Activated naive CD8-positive, alpha-beta T cell treated with anti-CD3 and anti-CD28 coated beads, Interleukin-2, amount 10 ng/mL, durations not matched to agents 7 days and 5 days (primary cell): ENCODE measurements at places on chromosomes 4 and X. TPM values are rescaled to one million over a fixed set of nuclear protein-coding genes. Genes with fewer than 3 reads are reported as not detected.

SFRP2 gene
- not detected for total RNA-seq

NRK gene
- not detected for total RNA-seq

MAGEA9B gene
- not detected for total RNA-seq

NUDT11 gene
- total RNA-seq = 0.83 TPM

PCDH10 gene
- total RNA-seq = not detected

TMPRSS11F gene
- total RNA-seq = not detected

TCEAL2 gene
- not detected for total RNA-seq

SPIN2A gene
- total RNA-seq = 1.6 TPM

STOX2 gene
- total RNA-seq = not detected

ITGB1BP2 gene
- total RNA-seq = 4.9 TPM

CFAP299 gene
- not detected for total RNA-seq

IL13RA2 gene
- total RNA-seq = not detected

MAGEB17 gene
- not detected for total RNA-seq

SPANXA1 gene
- total RNA-seq = not detected

F9 gene
- not detected for total RNA-seq

GRID2 gene
- not detected for total RNA-seq

INTS6L gene
- 31.7 TPM for total RNA-seq

NSUN7 gene
- 0.34 TPM for total RNA-seq

DNA sequence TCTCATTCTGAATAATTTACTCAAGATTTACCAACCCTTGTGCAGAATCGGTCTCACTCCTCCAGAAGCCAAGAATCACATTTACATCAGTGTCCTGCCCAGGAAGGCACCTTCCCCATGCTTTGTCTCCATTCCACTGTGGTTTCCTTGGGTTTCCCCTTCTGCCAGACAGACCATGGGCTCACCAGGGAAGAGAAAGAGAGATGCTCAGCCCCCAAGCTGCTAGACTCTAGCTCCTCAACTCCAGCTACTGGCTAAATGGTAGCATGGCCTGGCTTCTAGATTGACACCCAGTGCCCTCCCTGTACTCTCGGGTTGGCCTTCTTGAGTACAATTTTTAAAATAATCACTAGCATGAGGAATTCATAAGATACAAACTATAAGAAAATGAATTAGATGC, 12.9 kb downstream of the TLR10 start:
- no peak for DNase-seq
- peaks cover 13% of the 10 kb centered on the region for H3K27me3 ChIP-seq
- H3K4me1 ChIP-seq = no peaks in the 10 kb centered on the region
- no peak overlapping the region for H3K4me3 ChIP-seq

GRCh38 chr4:142909908-142910307, 63.8 kb upstream of the INPP4B start:
- no peak overlapping the region for H3K27ac ChIP-seq
- DNase-seq = no peak
- no peaks in the 10 kb centered on the region for H3K36me3 ChIP-seq
- H3K4me3 ChIP-seq = no peak overlapping the region
- H3K27me3 ChIP-seq = peaks cover 6% of the 10 kb centered on the region

GRCh38 chrX:132648895-132649294, 160.1 kb upstream of the MBNL3 start:
- H3K27ac ChIP-seq = no peak overlapping the region
- H3K4me3 ChIP-seq = no peak overlapping the region
- peaks cover 2% of the 10 kb centered on the region for H3K27me3 ChIP-seq
- DNase-seq = no peak
- no peaks in the 10 kb centered on the region for H3K4me1 ChIP-seq
- no peaks in the 10 kb centered on the region for H3K36me3 ChIP-seq

- H3K27ac ChIP-seq = peak within 1 kb of the TSS; percentile 88
- H3K36me3 ChIP-seq = peaks cover 1% of the 10 kb centered on the region
Measured at GRCh38 chrX:53093748-53094581, at the start of gene KANTR. Gene KANTR, plus strand, starts transcription at chrX:53094142. Its CDS starts 30,131 bp downstream, at chrX:53124273.

GRCh38 chr4:150591406-150591805, 9.5 kb downstream of the MAB21L2 start:
- no peak overlapping the region for H3K27ac ChIP-seq
- H3K4me3 ChIP-seq = no peak overlapping the region
- no peaks in the 10 kb centered on the region for H3K4me1 ChIP-seq
- H3K27me3 ChIP-seq = no peaks in the 10 kb centered on the region

GRCh38 chrX:140766024-140766611, 56.6 kb downstream of the LINC00632 start:
- H3K36me3 ChIP-seq = no peaks in the 10 kb centered on the region
- H3K27ac ChIP-seq = no peak overlapping the region
- DNase-seq = peak; percentile 21
- no peak overlapping the region for H3K4me3 ChIP-seq
- H3K4me1 ChIP-seq = no peaks in the 10 kb centered on the region

GRCh38 chr4:106818764-106819163, 217.3 kb downstream of the DKK2 start:
- H3K27ac ChIP-seq = no peak overlapping the region
- H3K4me3 ChIP-seq = no peak overlapping the region
- no peaks in the 10 kb centered on the region for H3K4me1 ChIP-seq
- DNase-seq = no peak

DNA sequence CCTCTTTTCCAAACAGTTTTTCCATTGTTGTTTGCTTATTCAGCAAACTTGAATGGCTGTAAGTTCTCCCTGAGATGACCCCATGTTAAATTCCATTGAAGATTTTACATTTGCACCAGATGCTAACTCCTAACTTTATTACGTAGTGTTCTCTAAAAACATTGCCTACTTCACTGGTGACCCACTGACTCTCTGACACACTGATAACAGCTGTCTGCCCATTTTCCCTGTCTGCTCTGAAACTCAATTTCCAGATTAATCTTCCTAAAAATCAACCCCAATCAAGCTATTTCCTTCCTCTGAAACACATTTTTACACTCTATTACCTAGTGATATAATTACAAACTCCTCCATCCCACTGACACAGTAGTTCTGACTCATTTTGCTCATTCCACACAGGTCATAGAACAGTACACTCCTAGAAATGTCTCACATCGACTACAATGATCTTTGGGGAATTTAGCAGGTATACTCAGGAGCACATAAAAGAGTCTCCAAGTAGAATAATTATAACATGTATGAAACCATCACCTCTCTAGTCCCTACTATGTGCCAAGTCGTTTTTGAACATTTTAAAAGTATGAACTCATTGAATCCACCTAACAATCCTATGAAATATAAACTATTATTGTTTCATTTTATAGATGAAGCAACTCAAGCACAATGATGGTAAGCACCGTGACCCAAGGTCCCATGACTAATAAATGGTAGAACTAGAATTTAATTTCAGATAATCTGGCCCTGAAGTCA, 210.9 kb downstream of the SLIT2 start:
- H3K36me3 ChIP-seq = no peaks in the 10 kb centered on the region
- DNase-seq = no peak
- no peaks in the 10 kb centered on the region for H3K27me3 ChIP-seq
- no peak overlapping the region for H3K4me3 ChIP-seq

- no peaks in the 10 kb centered on the region for H3K27me3 ChIP-seq
- H3K4me3 ChIP-seq = no peak overlapping the region
- H3K4me1 ChIP-seq = no peaks in the 10 kb centered on the region
- no peak overlapping the region for H3K27ac ChIP-seq
- no peak for DNase-seq
Measured at GRCh38 chr4:42070463-42070862, 80.1 kb downstream of the SLC30A9 start.

DNA sequence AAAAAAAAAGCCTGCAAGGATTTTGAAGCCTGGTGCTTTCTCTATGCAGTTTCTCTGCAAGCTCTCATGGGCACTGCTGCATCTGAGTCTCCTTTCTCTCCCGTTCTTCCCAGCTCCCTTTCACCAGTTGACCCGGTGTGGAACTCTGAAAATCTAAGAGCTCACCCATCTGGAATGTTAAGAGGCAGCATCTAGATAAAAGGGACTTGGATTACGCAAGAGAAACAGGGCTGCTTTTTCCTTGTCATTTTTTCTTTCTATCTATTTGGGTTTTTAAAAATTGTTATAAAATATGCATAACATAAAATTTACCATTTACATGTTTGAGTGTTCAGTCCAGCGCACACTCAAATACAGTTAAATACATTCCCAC, 95.2 kb upstream of the RPS6KA3 start:
- H3K4me3 ChIP-seq = no peak overlapping the region
- no peaks in the 10 kb centered on the region for H3K27me3 ChIP-seq
- no peaks in the 10 kb centered on the region for H3K4me1 ChIP-seq
- DNase-seq = no peak
- no peaks in the 10 kb centered on the region for H3K36me3 ChIP-seq

GRCh38 chrX:13770013-13770535, 35.5 kb downstream of the OFD1 start:
- peaks cover 3% of the 10 kb centered on the region for H3K4me1 ChIP-seq
- no peak for DNase-seq
- H3K27ac ChIP-seq = no peak overlapping the region
- H3K4me3 ChIP-seq = no peak overlapping the region

DNA sequence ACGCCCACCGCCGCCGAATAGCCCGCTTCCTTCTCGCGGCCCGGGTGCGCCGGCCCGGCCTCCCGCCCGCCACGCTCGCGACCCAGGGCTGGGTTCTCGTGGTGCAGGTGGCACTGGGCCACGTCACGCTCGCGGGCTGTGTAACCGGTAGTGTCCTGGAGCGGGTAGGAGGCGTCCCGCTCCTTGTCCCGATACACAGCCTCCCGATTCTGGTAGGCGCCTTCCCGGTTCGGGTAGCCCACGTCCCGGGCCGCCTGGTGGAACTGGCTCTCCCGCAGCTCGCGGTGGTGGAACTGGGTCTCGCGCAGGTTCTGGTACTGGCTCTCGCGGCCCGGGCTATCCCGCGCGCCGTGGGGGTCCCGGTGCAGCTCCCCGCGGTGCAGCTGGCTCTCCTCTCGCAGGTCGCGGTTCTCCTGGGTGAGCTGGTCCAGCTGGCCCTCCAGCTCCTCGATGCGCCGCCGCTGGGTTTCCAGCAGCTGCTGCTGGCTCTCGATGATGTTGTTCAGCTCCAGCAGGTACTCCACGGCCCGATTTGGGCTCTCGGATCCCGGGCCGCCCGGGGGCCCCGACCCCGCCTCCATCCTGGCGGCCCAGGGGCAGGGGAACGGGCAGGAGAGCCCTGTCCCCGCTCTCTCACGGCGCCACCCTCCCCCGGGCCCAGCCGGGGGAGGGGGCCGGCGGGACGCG, 39.3 kb upstream of the IQSEC2 start:
- peaks cover 54% of the 10 kb centered on the region for H3K27me3 ChIP-seq
- H3K36me3 ChIP-seq = no peaks in the 10 kb centered on the region
- DNase-seq = peak; percentile 33

- no peak for DNase-seq
- no peaks in the 10 kb centered on the region for H3K36me3 ChIP-seq
Measured at GRCh38 chr4:104530426-104530825, 35.7 kb upstream of the CXXC4 start.

- H3K36me3 ChIP-seq = no peaks in the 10 kb centered on the region
- no peak for DNase-seq
- no peaks in the 10 kb centered on the region for H3K27me3 ChIP-seq
- H3K4me1 ChIP-seq = no peaks in the 10 kb centered on the region
Measured at GRCh38 chr4:65597697-65598096, 72.6 kb downstream of the EPHA5 start.

- no peak overlapping the region for H3K4me3 ChIP-seq
- DNase-seq = no peak
- H3K36me3 ChIP-seq = no peaks in the 10 kb centered on the region
- no peak overlapping the region for H3K27ac ChIP-seq
- H3K27me3 ChIP-seq = no peaks in the 10 kb centered on the region
Measured at GRCh38 chrX:10217198-10217597, 60.4 kb downstream of the CLCN4 start.

GRCh38 chr4:6992728-6993677, 50.2 kb upstream of the TADA2B start:
- H3K4me1 ChIP-seq = peaks cover 40% of the 10 kb centered on the region
- DNase-seq = no peak
- no peak overlapping the region for H3K4me3 ChIP-seq
- no peaks in the 10 kb centered on the region for H3K27me3 ChIP-seq

- no peaks in the 10 kb centered on the region for H3K36me3 ChIP-seq
- no peak overlapping the region for H3K27ac ChIP-seq
- H3K27me3 ChIP-seq = no peaks in the 10 kb centered on the region
- H3K4me1 ChIP-seq = peaks cover 4% of the 10 kb centered on the region
- no peak overlapping the region for H3K4me3 ChIP-seq
- DNase-seq = no peak
Measured at GRCh38 chrX:150508451-150509367, 59.7 kb upstream of the MTM1 start.

- peaks cover 6% of the 10 kb centered on the region for H3K4me1 ChIP-seq
- no peaks in the 10 kb centered on the region for H3K36me3 ChIP-seq
- H3K27ac ChIP-seq = no peak overlapping the region
- peaks cover 4% of the 10 kb centered on the region for H3K27me3 ChIP-seq
Measured at GRCh38 chr4:88189418-88189738, 30.9 kb upstream of the ABCG2 start.

DNA sequence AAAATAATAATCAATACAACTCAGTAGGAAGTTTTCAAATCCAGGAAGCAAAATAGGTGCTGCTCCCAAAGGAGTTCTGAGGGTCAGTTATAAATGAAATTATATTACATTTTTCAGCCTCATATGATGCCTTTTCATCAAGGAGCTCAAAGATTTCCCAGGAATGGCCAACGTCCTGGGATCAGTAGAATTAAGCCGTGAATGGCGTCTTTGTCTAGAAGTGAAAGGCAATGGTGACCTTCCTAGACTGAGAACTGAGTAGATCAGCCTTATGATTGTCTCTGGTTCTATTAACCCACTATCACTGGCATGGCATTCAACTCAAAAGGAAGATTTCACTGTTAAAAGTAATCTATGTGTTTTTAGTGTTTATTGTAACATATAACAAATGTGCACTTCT, 74.4 kb downstream of the ENOX2 start:
- H3K4me3 ChIP-seq = no peak overlapping the region
- no peaks in the 10 kb centered on the region for H3K27me3 ChIP-seq
- H3K27ac ChIP-seq = no peak overlapping the region
- DNase-seq = no peak
